ENCODE measurements at places on chromosomes 11 and 22.

DNA sequence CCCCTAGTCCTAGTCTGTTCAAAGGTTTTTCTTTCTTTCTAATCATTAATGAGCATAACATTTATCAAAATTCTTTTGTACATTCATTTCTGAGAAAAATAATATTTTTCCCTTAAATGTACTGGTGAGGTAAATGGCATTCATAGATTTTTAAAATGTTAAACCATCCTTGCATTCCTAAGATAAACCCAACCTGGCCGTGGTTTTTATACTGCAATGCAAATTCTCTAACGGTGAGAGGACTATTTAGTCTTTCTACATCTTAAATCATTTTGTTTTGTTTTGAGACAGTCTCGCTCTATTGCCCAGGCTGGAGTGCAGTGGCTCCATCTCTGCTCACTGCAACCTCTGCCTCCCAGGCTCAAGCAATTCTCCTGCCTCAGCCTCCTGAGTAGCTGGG lies 40.6 kb downstream of the TRMU start:
- DNase-seq = no peak

DNA sequence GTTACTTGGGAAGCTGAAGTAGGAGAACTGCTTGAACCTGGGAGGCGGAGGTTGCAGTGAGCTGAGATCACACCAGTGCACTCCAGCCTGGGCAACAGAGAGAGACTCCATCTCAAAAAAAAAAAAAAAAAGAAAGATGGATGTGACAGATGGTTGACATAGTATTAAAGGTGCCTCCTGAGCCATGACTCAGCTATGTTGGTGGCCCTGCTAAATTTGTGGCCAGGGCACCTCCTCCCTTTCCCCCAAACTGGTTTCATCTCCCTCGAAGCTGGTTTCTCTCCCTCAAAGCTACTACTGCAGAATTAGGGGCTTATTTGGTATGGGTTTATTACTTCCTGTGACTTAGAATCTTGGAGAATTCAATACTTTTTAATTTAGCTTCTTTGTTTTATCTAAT lies 31.5 kb downstream of the SDHD start:
- no peak for DNase-seq

DNA sequence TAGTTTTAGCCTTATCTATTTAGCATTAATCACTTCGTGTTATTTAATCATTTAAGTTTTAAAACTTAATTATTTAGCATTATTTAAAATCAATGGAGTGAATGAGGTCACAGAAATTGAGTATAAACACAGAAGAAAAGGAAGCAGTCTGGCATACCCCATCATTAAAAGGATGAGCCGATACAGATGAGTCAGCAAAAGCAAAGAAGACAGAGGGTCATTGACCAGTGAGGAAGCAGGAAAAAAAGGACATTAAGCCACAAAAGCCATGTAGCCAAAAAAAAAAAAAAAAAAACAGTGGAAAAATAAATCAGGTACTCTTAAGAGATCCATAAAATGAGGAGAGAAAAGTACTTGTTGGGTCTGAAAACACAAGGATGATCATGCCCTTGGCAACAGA lies 71.5 kb downstream of the TYR start:
- no peak for DNase-seq

DNA sequence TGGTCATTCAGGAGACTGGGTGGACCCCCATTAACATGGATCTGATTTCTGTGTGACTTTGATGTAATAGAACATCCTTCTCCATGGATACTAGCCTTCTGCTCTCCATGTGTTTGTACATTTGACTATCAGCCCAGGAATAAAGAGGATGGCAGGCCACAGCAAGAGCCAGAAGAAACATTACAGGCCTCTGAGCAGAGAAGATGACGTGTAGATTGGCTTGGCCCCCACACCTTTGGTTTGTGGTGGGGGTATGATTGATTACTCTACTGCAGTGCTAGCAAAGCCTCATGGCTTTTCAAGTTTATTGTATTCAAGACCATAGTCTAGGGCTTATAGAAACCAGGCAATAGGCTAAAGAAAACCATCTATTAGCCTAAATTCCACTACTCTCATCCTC lies 77.0 kb downstream of the GRAMD1B start:
- DNase-seq = no peak

- DNase-seq = no peak
These were observed 58.5 kb upstream of the TIMP3 start for GRCh38 chr22:32743046-32743445.

DNA sequence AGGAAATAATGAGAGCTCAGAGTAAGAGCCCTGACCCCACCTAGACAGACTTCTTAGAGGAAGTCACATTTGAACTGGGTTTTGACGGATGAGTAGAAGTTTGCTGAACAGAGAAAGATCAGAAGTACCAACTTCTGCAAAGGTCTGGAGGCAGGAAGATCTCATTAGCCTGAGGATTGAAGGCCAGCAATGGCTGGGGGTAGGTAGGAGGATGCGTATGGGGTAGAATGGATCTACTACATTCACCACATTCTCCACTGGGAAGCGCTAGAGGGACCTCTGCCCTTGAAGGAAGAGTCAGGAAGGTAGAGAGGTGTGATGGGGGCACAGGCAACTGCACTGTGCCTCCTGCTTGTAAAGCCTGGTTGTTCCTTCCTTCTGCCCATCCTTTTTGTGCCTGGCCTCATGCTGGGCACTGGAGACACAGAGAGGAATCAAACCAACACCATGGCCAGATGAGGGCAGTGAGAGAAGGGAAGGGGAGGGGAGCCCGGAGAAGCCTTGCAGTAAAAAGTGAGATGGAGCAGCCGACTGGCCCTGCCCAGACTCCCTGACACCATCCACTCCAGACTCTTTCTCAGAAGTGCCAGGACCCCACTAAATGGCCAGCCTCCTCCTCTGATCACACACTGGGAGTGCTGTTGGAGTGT lies 4.9 kb downstream of the TPBGL start:
- DNase-seq = no peak

DNA sequence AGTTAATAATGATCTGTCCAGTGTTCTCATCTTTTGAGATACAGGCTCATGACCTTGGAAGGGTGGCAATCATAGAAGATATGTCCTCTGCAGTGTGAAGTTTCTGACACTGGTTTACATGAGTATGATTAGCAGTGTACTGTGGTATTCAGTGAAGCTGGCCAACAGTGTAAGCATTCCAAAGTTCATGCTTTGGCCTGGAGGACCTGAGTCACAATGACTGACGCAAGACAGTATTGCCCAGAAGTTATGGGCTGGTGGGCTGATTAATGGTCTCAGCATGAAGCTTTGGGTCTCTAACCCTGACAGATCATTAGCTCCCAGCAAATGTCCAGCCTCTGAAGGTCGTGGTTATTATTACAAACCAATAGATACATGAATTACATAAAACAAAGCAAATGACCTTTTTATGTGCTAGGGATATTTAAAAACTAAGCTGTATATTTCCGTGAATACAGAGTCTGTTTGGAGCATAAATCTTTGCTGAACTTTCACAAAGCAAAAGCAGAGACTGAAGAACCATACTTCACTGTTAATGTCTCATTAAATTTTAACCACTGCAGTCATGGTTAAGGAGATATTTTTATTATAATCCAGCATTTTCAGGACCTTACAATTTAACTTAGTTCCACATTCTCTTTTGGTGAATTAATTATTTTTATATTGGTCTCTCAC lies 28.3 kb upstream of the USP47 start:
- DNase-seq = no peak

DNA sequence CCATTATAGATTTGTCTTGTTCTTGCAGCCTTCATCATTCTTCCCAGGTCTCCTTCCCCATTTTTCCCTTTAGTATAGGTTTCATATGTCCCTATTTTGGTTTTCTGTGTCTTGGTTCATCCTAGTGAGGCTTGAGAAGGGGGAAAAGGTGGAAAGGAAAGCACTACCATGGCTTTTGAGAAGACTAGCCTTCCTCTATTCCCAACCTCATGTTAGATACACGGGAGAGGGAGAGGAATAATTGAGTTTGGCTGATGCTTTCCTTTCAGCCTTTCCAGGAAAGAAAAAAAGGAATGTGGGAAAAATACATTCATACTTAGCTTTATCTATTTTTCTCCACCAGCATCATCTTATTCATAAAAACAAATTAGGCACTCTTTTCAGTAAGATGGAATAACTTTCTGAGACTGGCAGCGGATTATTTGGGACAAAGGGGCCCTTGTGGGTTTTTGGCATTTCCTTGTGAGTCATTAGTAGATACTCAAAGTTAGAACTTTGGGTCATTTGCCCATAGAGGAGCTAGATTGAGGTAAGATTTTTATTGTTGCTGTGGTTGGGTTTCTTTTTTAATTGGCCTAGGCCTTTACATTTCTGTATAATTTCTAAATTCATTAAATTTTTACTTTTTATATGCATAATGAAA lies 23.8 kb downstream of the CAPRIN1 start:
- DNase-seq = no peak

GRCh38 chr11:108938604-108939003 lies 273.7 kb downstream of the DDX10 start:
- no peak for DNase-seq

GRCh38 chr11:89447845-89448244 lies 43.3 kb downstream of the NOX4 start:
- DNase-seq = no peak

DNA sequence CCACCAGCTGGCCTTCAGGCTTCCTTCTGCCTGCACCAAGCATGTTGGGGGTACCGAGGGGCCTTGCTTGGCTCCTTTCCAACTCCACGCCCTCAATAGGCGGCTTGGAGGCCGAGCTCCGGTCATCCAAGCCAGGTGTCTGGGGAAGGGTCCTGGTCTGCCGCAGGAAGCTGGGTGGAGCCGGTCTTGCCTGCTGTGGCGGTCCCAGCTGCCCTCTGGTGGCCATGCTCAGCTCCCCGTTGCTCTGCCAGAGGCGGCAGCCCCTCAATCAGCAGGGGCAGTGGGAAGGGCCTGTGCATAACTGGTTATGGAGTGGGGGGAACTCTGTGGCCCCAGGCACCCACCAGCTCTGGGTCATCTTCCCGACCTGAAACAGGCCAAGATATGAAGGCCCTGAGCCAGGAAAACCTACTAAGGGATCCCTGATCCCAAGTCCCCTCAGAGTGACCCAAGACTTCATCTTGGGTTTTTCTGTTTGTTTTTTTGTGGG lies 3.2 kb downstream of the ARVCF start:
- no peak for DNase-seq

- no peak for DNase-seq
These were observed 14.5 kb downstream of the ARVCF start for GRCh38 chr22:20002128-20002527.

- DNase-seq = no peak
These were observed 534 bp downstream of the WNT7B start for GRCh38 chr22:45976254-45977002.

DNA sequence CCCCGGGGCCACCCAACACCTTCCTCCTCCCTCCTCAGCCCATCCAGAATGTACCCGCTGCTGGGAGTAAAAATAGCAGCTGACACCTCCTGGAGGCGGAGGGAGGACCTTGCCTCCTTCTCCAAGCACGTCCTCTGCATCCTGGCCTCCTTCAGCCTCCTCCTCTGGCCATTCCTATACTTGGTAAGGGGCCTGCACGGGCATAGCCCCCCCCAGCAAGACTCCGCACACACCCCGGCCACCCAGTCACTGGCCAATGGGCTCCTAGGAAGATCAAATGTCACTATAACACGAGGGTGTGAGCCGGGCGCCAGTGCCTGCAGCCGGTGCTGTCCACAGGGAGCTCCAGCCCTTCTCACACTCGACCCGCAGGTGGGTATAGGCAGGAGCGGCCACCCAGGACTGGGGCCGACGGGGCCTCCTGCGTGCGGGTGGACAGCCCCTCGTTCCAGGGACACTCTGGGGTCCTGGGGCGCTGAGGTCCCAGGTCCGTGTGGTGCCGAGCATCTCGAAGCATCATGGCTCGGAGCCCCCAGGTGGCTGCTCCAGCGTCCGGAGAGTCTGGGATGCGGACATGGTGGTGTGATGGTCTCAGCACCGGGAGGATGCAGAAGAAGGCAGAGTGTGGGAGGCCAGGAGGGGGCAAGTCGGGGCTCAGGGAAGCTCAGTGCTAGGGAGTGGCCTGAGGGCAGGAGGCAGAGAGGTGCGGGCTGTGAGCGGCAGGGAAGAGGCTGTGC lies at the start of gene TNNT3:
Gene TNNT3 (plus strand): TSS at position 313 of the 737 bp plus-strand sequence. CDS start 3,172 bp downstream, outside the sequence.
- no peak for DNase-seq

- no peak for DNase-seq
These were observed 1.6 kb downstream of the ATG2A start for GRCh38 chr11:64915376-64915887.

- no peak for DNase-seq
These were observed 27.0 kb downstream of the AP2A2 start for GRCh38 chr11:952406-953385.

GRCh38 chr22:48154943-48155240 lies 1392.4 kb downstream of the TBC1D22A start:
- DNase-seq = no peak

DNA sequence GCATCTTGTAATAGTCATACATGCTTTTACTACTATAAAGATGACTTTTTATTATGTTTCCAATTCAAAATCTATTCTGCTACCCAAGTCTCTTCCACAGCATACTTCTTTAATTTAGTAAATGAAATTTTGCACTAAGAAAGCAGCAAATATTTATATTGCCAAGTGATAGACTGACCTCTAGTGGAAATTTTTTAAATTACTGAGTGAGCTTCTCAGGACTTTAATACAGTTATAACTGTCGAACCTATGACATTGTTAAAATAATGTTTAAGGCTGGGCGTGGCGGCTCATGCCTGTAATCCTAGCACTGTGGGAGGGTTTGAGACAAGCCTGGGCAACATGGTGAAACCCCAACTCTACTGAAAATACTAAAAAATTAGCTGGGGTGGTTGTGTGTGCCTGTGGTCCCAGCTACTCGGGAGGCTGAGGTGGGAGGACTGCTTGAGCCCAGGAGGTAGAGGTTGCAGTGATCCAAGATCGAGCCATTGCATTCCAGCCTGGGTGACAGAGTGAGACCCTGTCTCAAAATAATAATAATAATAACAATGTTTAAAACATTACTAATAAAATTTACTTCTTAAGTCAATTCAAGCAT lies 27.3 kb downstream of the STK33 start:
- no peak for DNase-seq

GRCh38 chr11:119726150-119726553 lies 2.8 kb downstream of the NECTIN1 start:
- DNase-seq = no peak

- no peak for DNase-seq
These were observed 18.9 kb downstream of the MRGPRG start for GRCh38 chr11:3199537-3200295.

GRCh38 chr22:45528046-45528445 lies 25.4 kb downstream of the FBLN1 start:
- DNase-seq = no peak
